Cortex of kidney (tissue), 1 donor: ENCODE measurements at places on chromosomes 7 and 10.
A peak's percentile ranks its signal among the peaks of the same experiment; 100 is the strongest.

DNA sequence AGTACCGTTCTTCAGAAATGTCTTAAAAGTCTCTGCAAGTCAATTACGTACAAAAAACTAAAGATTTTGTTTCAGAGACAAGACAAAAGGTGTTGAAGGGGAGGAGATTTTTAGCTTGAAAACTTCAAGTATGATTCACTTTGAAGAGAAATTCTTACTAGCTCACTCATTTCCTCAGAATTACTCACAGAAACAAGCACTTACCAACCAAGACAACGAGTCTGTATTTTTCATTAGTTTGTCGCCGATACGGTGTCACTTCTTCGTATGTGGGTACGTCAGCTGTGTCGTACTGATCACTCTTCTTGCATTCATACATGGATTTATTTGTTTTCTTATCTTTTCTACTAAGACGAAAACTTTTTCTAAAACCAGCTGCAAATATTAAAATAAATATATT, 90.6 kb upstream of the ODAD2 start:
- DNase-seq: no peak

DNA sequence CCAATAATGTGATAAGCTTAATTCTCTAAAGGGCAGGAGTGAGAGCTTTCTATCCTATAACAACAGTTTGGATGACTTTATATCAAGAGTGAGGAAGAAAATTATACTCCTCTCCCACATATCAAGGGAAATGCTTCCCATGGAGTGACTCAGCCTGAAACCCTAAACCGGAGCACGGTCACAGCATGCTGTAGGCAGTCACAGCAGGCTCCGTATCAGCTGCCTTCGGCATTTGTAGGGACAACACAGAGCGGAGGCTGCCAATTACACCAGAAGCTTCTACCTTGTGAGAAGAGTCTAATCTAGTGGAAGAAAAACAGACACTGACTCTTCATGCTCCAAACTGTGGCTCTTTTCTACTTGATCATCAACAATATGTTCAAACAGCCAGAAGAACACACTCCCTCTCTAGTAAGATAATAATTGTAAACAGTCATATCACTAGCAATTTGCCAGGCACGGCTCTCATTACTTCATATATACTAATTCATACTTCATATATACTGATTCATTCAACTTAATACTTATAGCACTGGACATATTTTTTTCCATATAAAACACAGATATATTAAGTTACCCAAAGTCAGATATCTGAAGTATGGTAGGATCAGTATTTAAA, 65.9 kb downstream of the DGKB start:
- DNase-seq: no peak

- no peak for DNase-seq
Observed at GRCh38 chr7:106774768-106775551, 90.1 kb upstream of the PIK3CG start.

- no peak for DNase-seq
Observed at GRCh38 chr10:45553155-45553554, 119.4 kb downstream of the ZFAND4 start.

GRCh38 chr7:8261711-8262695, at the start of gene ICA1:
TSS of gene ICA1 (minus strand) at chr7:8262167. CDS start at chr7:8235926, 26,241 bp downstream.
- DNase-seq: peak; percentile 65
